ENCODE measurements at places on chromosomes 11 and 22.

DNA sequence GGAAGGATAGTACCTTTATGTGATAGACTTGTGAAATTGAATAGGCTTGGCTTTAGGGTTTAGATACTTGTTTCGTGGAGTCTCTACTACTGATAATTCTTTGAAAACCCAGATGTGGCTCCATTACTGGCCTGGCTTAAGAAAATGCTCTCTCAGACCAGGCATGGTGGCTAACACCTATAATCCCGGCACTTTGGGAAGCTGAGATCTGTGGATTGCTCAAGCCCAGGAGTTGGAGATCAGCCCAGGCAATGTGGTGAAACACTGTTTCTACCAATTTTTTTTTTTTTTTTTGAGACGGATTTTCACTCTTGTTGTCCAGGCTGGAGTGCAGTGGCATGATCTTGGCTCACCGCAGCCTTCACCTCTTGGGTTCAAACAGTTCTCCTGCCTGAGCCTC is 40.9 kb downstream of the ATG13 start:
- peak; percentile 34 for DNase-seq

- peak; percentile 45 for DNase-seq
Measured at GRCh38 chr22:22748297-22748743, 103.9 kb downstream of the GGTLC2 start.

GRCh38 chr11:20247591-20248007 is 87.3 kb upstream of the DBX1 start:
- no peak for DNase-seq

- DNase-seq: no peak
Measured at GRCh38 chr11:119189393-119189792, 4.1 kb downstream of the NHERF4 start.

GRCh38 chr11:76714493-76714892 is 43.9 kb upstream of the LRRC32 start:
- no peak for DNase-seq

DNA sequence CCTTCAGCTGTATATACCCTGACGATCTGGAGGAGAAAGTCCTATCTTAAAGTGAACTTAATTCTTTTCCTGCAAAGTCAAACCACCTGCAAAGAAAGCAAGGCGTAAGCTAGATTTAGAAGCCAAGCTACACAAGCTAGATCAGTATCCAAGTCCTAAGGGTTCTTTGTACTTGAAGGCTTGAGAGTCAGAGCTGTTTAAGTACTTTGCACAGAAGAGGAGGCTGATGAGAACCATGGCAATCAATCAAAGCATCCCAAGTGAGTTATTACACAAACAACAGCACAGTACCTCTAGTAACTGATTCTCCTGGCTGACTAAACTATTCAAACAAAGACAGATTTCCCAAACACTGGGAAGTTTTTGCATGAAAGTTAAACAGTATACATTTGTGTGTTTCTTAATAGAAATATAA is 1.9 kb downstream of the CDON start:
- no peak for DNase-seq

- DNase-seq: no peak
Measured at GRCh38 chr11:92775003-92775676, 194.3 kb upstream of the MTNR1B start.

- DNase-seq: no peak
Measured at GRCh38 chr22:22943521-22944267, 56.1 kb downstream of the IGLL5 start.

- no peak for DNase-seq
Measured at GRCh38 chr22:28819253-28820096, 19.1 kb upstream of the XBP1 start.

GRCh38 chr11:76660533-76661305 is 9.8 kb downstream of the LRRC32 start:
- DNase-seq: no peak

GRCh38 chr11:107014871-107015270 is 3.4 kb downstream of the GUCY1A2 start:
- DNase-seq: peak; percentile 10

- DNase-seq: no peak
Measured at GRCh38 chr11:120655589-120655988, 144.0 kb downstream of the GRIK4 start.

GRCh38 chr11:132185726-132186592 is 815.5 kb downstream of the NTM start:
- DNase-seq: no peak

- peak; percentile 78 for DNase-seq
Measured at GRCh38 chr11:108947654-108948570, 283.0 kb downstream of the DDX10 start.

DNA sequence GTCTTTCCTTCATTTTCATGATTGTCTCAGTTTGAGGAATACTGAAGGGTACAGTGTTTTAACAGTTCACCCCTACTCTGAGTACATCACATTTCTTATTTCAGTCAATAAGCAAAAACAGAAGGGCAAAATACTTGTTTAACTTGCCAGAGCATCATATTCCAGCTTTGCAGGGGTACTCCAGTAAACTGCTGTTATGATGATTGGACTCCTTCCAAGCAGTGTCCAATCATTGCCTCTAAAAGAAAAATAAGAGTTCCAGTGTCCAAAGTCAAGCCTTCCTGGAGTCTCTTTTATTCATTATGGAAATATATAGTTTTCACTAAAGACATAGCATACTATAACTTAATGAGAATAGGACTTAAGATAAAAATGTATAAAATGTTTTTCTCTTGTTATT is 105.1 kb downstream of the FANCF start:
- no peak for DNase-seq

GRCh38 chr11:103035791-103036434 is 56.0 kb downstream of the DCUN1D5 start:
- DNase-seq: peak; percentile 84

DNA sequence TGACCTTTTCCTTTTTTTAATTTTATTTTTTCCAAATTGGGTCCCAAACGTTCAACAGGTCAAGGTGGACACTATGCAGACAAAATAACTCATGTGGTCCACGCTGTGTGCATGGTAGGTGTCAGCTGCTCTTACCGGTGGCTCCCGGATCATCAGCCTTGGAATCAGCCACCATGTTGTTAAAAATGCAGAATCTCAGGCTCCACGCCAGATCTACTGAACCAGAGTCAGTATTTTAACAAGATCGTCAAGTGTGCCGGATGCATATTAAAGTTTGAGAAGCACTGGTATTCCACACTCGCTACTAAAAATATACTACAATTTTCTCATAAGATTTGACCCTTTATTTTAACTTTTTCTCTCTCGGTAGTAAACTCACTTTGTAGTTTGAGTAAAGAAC is 553 bp upstream of the LDLRAD3 start:
- DNase-seq: no peak

GRCh38 chr22:22558071-22558971 is 744 bp downstream of the PRAME start:
- DNase-seq: no peak

DNA sequence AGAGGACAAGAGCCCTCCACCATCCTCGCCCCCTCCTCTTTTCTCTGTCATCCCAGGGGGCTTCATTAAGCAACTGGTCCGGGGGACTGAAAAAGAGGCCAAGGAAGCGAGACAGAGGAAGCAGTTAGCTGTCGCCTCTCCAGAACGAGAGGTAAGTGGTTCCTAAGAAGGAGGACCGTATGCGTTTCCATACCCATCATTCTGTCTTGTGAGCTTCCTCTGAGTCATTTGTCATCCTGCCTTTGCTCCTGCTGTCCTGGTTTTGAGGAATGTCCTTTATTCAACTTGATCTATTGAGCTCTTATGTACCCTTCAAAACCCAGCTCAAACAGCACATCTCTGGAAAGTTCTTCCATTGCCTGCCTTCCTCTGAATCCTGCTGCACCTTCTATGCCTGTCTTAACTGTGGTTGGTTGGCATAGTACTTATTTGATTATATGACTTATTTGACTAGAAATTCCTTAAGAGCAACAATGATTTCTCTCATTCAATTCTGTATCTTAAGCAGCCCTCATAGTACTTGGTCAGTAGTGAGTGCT is 21.3 kb downstream of the MYO18B start:
- peak; percentile 29 for DNase-seq

GRCh38 chr11:120660024-120660565 is 148.5 kb downstream of the GRIK4 start:
- DNase-seq: peak; percentile 8

DNA sequence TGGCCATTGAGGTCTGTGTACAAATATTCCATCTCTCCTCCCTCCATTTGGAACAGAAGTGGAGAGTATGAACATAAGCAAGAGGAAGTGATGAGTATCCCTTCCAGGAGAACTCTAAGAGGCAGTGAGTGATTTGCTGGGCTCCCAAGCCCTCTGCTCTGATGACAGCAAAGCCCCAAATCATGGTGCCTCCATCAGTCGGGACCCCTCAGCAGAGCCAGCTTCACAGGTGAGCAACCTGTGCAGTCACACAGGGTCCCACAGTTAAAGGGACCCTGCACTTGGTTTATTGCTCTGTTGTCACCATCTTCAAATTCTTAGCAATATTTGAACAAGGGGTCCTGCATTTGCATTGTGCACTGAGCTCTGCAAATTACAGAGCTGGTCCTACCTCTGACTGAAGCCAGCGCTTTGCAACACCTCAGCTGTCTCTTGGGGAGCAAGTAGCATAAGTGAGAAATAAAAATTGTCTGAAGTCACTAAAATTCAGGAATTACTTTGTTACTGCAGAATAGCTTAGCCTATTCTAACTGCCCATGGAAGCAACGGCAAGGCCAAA is 466.4 kb downstream of the MN1 start:
- DNase-seq: no peak

DNA sequence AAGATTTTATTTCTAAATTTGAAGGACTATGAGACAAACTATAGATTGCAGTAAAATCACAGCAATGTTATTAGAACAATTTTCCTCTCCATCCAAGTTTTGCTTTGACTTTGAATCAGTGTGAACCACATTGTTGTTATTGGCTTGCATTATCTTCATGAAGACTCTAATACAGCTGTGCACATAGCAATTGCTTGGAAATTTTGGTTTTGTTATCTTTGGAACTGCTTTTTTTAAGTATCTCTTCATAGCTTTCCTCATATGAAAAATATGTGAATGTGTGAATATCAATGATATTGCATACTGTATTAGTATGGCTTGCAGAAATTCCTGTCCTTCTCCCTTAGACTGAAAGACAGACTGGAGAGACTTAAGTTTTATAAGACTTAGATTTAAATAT is 666.6 kb downstream of the LUZP2 start:
- no peak for DNase-seq

GRCh38 chr11:121929581-121929980 is 186.4 kb downstream of the BLID start:
- peak; percentile 53 for DNase-seq

DNA sequence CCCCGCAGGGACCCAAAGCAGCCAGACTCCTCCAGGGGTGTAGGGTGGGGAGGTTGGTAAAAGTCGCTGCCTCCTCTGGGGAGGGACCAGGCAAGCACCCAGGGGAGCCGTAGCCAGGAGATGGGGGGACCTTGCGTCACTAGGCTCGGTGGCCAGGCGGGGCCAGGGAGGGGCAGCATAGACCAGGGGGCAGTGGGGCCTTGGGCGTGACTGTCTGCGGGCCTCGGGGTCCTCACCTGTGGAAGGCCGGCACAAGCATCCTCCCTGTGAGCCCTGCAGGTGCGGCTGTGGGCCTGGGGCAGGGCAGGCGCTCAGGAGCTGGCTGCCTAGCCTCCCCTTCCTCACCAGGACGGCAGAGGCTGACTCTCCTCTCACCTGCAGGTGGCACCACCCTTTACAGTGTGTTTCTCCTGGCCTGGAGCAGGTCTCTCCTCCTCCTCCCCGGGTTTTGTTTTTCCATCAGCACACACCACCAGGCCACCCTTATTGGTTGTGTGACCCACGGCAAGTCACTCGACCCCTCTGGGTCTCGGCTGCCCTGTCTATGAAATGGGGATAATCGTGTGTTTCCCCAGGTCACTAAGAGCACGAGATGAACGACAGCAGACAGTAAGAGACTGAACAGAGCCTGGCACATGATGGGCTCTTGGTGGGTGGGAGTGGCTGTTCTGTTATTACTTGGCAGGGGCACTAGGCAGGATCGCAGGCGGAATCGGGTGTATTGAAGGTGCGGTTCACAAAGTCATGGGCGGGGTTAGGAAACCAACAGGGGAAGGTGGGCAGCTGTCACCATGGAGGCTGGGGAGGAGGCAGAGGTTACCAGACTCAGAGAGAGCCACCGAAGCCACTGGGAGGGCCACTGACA is 52.7 kb downstream of the FLRT1 start:
- no peak for DNase-seq

DNA sequence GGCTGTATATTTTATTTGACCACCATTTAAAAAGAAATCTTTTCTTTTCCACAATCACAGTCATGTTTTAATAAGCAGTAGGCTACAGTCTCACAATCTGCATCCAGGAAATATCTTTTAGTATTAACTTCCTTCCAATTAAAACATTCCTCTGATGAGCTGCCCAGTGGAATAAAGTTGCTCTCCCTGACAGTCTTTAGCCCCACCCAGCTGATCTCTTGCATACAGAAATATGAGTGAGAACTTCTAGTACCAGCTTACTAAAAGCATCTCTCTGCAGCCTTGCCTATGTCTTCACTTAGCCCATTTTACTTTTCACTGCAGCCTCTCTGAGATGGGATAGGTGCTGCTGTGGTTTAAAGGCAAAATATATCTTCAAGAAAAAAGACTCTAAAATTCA is 143.4 kb upstream of the ANO3 start:
- peak; percentile 7 for DNase-seq

GRCh38 chr11:105538588-105538987 is 71.3 kb upstream of the GRIA4 start:
- no peak for DNase-seq

DNA sequence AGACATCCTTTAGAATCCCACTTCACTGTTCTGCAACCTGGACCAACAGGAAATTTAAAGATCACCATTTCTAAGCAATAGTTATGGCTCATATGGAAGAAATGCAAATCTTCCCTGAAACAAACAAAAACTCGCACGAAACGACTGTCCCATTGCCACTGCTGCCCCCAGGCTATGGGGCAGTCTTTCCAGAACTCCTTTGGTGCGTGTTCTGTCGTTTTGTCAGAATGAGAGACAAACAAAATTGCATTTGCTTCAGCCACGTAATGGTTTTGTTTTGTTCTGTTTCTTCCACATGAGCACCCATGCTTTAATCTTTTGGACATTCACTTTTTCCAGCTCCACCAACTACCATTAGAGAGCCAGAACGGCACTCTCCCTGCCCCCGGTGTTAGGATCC is 10.8 kb upstream of the FBLN1 start:
- DNase-seq: peak; percentile 40

- no peak for DNase-seq
Measured at GRCh38 chr22:35070451-35071093, 4.6 kb downstream of the ISX start.
